ENCODE measurements at places on chromosomes 7 and 10.

- no peak for DNase-seq
Measured at GRCh38 chr10:127303105-127303504, 106.7 kb upstream of the INSYN2A start.

- no peak for DNase-seq
Measured at GRCh38 chr7:44276571-44277221, 48.7 kb downstream of the CAMK2B start.

GRCh38 chr10:114623661-114624294, 34.3 kb downstream of the ABLIM1 start:
- no peak for DNase-seq

- no peak for DNase-seq
Measured at GRCh38 chr10:60430017-60430416, 40.3 kb upstream of the ANK3 start.

GRCh38 chr7:108557617-108558016, 11.9 kb downstream of the THAP5 start:
- DNase-seq, result no peak
